CD4-positive, alpha-beta T cell treated with Interleukin-12 subunit alpha and Interleukin-12 subunit beta, for 1 hour (primary cell): ENCODE measurements at places on chromosomes 12 and 14.

DNA sequence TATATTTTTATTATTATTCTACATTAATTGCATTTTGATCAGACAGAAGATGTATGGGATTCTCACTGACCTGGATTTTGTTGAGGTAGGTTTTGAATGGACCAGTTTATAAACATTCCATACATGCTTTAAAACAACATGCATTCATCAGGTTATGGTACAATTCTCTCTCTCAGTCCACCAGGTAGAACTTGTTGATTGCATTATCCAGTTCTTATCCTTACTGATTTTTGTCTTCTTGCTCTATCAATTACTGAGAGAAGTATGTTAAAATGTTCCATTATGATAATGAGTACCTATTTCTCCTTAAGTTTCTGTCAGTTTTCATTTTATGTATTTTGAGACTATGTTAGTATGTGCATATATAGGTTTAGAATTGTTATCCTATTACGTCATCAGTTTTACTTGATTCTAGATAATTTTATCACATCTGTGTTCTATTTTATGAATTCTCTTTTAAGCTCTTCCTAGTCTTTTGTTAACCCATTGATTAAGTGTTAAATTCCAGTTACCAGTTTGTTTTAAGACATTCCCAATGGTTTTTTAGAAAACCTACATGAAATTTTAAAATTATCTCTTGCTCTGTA is 50.6 kb downstream of the EP400 start:
- no peak for DNase-seq

DNA sequence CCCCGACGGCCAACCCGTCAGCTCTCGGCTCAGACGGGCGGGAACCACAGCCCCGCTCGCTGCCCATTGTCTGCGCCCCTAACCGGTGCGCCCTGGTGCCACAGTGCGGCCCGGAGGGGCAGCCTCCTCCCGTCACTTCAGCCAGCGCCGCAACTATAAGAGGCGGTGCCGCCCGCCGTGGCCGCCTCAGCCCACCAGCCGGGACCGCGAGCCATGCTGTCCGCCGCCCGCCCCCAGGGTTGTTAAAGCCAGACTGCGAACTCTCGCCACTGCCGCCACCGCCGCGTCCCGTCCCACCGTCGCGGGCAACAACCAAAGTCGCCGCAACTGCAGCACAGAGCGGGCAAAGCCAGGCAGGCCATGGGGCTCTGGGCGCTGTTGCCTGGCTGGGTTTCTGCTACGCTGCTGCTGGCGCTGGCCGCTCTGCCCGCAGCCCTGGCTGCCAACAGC is at the start of gene WNT1:
WNT1 (plus strand) TSS at position 32 of the 450 bp plus-strand sequence; CDS start at position 361, 329 bp downstream.
- DNase-seq, result no peak

GRCh38 chr14:76985540-76986230 is 42.8 kb downstream of the IRF2BPL start:
- no peak for DNase-seq

DNA sequence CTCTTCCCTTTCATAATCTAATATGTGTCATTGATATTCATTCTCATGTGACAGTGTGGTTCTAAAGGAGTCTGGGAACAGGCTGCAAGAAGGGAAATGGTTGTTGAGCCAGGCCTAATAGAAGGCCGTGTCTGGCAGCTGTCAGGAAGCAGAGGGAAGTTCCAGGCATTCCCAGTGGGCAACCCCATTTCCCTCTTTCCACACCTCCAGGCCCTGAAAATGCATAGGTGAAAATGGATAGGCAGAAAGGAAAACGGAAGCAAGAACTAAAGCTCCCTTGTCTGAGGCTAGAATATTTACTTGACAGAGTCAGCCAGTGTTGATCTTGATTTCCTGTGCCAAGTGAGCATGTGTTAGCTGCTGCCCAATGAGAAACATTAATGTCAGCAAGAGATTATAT is 97.7 kb downstream of the PPM1A start:
- no peak for DNase-seq

GRCh38 chr12:53097564-53098353 is at the start of gene IGFBP6:
Gene IGFBP6, plus strand, starts transcription at chr12:53097667. Its CDS starts 51 bp downstream, at chr12:53097718.
- peak; percentile 54 for DNase-seq

- peak; percentile 65 for DNase-seq
Measured at GRCh38 chr12:12704593-12705230, 8.7 kb upstream of the GPR19 start.

GRCh38 chr12:64110864-64111263 is 111.2 kb downstream of the KICS2 start:
- no peak for DNase-seq

- no peak for DNase-seq
Measured at GRCh38 chr14:62097072-62097471, 334.9 kb downstream of the SNAPC1 start.

DNA sequence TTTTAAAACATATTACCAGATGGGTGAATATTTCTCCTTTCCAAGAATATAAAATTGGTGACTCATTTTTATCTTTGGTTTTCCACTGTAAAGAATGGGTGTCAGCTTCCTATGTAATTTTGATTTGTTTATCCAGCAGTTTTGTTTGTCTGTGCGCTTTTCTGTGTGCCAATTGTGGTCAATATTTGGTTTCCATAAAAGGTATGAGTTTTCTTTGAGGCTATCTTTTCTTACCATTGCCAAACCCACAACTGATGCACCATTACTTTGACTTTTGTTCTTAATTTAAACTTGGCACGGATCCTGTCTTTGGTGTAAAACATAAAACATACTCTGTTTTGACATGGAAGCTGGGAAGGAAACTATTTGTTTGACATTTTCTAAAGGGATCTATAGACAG is 78.8 kb upstream of the NAV3 start:
- no peak for DNase-seq

DNA sequence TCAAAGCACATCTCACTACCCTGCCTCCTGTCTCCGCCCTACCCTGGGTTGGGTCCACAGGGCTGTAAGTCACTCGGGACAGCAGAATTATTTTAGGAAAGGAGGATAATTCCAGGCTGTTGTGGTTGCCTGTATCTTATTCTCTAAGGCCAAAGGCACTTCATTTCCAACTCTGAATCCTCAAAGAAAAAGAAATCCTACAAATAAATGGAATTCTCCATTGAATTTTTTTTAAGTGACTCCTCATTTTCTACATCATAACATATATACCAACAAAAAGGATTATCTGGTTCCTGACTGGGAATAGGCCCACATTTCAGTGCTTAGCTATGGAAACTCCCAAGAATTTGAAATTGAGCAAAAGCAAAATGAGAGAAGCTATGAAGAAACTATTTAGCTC is 186.4 kb downstream of the ITPR2 start:
- DNase-seq, result no peak

GRCh38 chr14:104650057-104650980 is 39.1 kb upstream of the INF2 start:
- peak; percentile 63 for DNase-seq

DNA sequence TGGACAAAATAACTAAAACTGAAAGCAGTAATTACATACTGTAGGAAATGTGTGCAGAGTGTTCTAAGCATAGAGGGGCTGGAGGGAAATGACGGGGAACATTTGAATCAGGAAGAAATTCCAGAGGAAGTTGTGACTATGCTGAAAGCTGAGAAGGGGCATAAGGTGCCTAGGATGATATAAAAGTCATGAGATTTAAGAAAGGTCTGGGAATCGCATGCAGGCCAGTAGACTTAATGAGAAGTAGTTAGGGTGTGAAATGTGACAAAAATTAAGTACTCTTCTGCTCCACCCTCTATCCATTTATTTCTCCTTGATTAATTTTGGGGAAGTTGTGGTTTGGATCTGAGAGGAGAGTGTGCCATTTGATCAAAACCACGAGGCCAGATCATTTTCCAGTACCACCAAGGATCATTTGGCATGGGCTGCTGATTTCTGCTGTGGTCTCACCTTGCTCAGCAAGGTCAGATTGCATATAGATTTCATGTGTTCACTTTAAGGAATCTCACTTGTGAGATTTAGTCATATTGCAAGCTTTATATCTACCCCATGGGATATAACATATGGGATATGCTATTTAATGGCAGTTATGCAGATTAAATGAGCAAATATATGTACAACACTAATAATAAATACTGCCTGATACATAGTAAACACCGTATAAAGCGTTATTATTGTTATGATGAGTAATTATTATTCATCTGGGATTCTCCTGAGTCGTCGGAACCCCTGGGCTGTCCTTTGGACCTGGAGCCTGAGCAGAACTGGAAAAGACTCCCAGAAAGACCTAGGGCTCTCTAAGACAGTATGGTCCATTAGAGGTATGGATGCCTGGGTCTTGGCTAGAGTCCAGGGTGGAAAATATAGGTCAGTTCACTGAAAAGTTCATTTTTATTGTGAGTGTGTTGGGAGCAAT is 72.3 kb downstream of the SRGAP1 start:
- DNase-seq, result no peak

- peak; percentile 14 for DNase-seq
Measured at GRCh38 chr14:74913986-74914573, 9.0 kb downstream of the RPS6KL1 start.

GRCh38 chr12:21608196-21608595 is 3.5 kb upstream of the GYS2 start:
- no peak for DNase-seq

GRCh38 chr12:43988838-43989560 is 153.1 kb downstream of the TMEM117 start:
- DNase-seq, result no peak

DNA sequence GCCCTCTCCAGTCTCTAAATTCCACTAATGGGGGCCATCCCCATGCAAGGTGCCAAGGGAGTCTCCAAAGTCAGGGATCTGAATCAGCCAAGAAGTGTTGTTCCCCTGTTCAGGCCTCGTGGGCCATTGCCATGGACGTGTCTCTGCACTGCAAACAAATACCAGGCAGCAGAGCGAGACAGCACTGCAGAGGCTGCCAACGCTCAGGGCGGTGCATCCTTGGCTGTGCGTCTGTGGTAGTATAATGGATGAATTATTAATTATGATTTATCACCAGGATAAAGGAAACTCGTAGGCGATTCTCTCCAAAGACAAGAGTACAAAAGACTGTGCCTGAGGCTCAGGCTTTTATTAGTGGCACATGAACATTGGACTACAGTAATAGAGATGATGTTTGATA is 122.3 kb upstream of the NTF3 start:
- DNase-seq, result no peak

- DNase-seq, result peak; percentile 11
Measured at GRCh38 chr12:41277100-41277945, 89.2 kb downstream of the PDZRN4 start.

GRCh38 chr14:71166180-71166837 is 259.1 kb downstream of the PCNX1 start:
- no peak for DNase-seq

GRCh38 chr12:25023808-25024207 is 74.9 kb upstream of the BCAT1 start:
- no peak for DNase-seq

- DNase-seq, result no peak
Measured at GRCh38 chr12:466762-467161, 7.0 kb downstream of the B4GALNT3 start.

DNA sequence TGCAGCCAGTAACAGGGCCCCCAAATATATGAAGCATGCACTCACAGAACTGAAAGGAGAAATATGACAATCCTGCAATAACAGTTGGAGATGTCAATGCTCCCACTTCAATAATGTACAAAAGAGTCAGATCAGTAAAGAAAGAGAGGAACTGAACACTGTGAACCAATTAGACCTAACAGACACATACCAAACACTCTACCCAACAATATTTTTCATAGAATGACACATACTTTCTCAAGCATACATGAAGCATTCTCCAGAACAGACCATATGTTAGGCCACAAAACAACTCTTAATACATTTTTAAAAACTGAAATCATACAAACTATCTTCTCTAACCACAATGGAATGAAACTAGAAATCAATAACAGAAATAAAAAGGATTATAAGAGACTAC is 80.2 kb downstream of the ELK3 start:
- no peak for DNase-seq

- DNase-seq, result no peak
Measured at GRCh38 chr14:99681101-99681831, 2.8 kb upstream of the CYP46A1 start.

DNA sequence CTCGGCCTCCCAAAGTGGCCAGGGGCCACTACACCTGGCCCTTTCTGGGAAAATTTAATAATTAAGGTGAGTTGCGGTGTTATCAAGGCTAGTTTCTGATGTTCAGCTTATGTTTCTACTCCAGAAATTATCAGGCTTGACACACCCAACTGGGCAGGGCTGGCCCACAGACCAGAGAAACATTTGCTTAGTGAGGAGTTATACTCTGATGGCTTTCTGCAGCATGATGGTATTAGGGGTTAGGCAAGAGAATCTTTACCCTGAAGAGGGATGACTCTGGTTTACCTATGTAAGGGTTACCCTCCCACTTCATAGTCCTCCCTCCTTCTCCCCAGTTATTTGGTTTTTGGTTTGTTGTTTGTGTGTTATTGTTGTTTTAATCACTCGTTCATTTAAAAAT is 24.5 kb upstream of the HECTD1 start:
- no peak for DNase-seq

DNA sequence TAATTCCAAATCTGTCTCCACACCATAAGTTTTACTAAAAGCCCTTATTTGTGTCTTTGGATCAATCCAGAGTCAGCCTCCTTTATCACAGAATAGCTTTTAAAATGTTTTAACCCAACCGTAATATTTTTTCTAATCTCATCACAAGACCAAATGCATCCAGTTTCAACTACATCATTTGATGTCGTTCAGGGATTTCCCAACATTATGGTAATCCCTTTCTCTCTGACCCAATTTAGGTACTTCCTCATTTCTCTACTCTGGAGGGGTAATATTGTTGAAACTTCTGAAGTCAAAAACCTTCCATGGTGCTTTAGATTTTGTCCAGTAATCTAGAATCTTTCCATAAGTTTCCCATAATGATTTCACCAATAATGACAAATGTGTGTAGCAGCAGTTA is 596.8 kb downstream of the SOX5 start:
- no peak for DNase-seq

DNA sequence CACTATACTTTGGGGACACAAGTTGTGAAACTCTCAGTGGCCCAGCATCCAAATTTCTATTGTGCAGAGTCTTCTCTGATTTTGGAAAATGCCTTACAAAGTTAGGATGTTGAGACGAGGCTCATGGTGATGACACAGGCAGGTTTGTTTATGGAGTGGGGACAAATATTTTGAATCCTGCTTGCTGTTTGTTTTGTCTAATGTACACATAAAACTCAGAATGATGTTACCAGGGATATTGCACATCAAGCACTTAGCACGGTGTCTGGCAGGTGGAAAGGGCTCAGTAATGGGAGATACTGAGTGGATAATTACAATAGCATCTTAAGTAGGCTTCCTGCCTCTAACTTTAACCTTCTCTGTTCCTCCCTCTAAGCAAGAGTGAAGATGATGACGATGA is 628.9 kb upstream of the TBX3 start:
- DNase-seq, result no peak

- no peak for DNase-seq
Measured at GRCh38 chr14:80055226-80055625, 156.1 kb downstream of the DIO2 start.

GRCh38 chr14:25150401-25150800 is 100.5 kb upstream of the STXBP6 start:
- DNase-seq, result no peak

DNA sequence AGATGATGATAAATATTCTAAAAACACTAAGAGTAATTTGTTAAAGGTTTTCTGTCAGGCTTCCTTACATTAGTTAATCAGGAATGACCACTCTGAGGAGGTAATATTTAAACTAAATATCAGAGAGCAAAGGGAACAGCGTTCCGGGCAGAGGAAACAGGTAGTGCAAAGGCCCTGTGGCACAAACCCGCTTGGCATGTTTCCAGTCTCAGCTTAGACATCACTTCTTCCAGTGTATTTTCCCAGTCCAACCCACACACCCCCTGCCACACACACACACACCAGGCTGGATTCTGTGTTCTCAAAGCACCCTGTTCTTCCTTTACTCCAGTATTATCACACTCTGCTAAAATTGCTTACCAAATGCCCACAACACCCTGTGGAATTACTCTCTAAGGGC is 247.1 kb downstream of the RPS29 start:
- no peak for DNase-seq

GRCh38 chr12:112115259-112116045 is 6.9 kb upstream of the NAA25 start:
- DNase-seq, result no peak
